NCI-H1048 (cell line): ENCODE measurements at places on chromosomes 1 and 21.

- no peak for DNase-seq
Observed at GRCh38 chr1:15186846-15187151, 33.3 kb downstream of the TMEM51 start.

DNA sequence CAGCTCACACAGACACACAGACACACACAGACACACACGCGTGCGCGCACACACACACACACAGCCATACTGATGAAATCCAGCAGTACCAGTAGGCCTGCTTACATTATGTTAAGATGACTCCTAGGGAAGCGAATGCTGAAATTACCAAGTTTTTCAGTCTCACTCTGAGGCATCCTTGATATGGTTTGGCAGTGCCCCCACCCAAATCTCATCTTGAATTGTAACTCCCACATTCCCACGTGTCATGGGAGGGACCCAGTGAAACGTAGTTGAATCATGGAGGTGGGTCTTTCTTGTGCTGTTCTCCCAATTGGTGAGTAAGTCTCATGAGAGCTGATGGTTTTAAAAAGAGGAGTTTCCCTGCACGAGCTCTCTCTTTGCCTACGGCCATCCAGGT, 64.1 kb downstream of the TIAM1 start:
- no peak for DNase-seq

- DNase-seq, result no peak
Observed at GRCh38 chr1:56459260-56459659, 120.1 kb downstream of the PLPP3 start.

DNA sequence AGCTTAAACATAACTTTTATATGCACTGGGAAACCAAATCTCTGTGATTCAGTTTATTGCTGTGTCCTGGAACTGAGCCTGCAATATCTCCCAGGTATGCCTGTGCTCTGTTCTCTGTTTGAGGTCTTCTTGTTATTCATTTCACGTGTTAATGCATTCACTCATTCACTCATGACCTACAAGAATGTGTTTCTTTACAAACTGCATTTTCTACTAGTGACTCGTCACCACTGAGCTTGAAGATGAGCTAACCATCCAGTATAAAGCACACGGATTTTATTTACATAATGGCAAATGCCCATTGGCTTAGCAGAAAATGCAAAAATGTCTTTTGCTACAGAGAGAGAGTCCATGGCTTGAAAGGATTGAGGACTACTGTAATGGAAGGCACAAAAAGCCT, 75.0 kb upstream of the DUSP10 start:
- no peak for DNase-seq

DNA sequence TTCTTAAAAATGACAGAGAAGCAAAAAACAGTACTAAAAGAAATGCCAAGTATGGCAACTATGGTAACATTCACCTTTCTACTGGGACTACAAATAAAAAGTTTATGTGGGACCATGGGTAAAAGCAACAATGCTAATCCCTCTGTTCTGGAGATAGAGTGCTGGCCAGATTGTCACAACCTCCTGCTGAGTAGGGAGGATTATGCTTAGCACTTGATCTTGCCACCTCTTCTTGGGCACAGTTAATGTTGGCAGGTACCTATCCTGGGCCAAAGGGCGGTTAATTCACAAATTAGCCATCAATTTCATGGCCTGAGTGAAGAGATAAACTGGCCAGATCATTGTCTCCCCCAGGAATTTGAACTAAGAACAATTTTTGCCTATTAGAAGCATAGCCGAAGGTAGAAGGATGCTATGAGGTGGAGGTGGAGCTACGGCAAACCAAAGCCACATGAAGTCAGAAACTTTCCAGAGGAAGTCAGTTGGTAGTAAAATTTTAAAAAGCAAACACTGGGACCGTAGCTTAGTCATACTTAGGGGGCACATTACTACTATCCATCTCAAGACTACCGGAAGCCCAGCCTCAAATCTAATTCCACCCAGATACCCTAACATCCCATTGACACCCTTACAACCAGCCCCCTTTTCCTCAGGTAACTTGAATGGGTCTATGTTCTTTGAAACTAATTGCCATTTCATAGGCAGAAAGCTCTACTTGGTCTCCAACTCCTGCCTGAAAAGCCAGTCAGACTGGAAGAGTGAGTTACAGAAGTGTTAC, 2.7 kb downstream of the SCYL3 start:
- peak; percentile 39 for DNase-seq

- no peak for DNase-seq
Observed at GRCh38 chr1:190578017-190578416, 100.4 kb upstream of the BRINP3 start.

- DNase-seq, result no peak
Observed at GRCh38 chr21:32951041-32951440, 74.7 kb upstream of the OLIG2 start.

GRCh38 chr1:168470901-168471431, 72.8 kb downstream of the XCL2 start:
- DNase-seq, result no peak

DNA sequence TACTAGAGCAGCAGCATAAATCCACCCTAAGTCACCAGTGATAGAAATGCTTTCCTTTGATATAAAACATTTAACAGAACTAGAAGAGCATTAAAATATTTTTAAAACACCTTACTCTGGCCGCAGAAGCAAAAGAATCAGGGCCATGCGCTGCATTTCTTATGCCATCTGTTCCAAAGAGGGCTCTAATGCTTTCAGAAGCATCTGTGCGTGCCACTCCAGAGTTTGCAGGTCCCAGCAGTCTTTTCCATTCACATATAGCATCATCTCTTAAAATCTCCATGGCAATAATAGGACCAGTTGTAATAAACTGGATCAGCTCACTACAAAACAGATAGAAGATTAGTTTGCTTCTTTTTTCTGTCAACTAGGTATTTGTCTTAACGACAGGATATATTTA, 69.2 kb downstream of the NME7 start:
- no peak for DNase-seq

GRCh38 chr1:1292851-1293250, 12.6 kb downstream of the SCNN1D start:
- no peak for DNase-seq

DNA sequence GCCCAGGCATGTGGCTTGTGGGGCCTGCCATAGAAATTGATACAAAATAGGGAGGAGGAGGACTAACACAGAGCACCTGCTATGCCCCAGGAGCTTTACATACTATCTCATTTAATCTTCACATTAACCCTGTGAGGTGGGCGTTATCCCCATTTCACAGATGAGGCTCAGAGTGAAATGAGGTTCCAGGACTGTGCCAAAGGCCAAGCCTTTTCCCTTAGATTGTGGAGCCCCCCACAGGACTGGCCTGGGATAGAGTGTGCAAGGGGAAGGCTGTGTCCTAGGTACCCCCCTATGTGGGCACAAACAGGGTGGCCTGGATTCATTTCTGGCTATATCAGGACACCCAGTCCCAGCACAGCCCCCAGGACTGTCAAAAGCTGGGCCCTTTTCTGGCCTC, 2.2 kb upstream of the DDOST start:
- no peak for DNase-seq

- DNase-seq, result no peak
Observed at GRCh38 chr1:79373481-79374125, 367.1 kb upstream of the ADGRL4 start.

- no peak for DNase-seq
Observed at GRCh38 chr1:223033658-223034057, 109.4 kb downstream of the TLR5 start.

DNA sequence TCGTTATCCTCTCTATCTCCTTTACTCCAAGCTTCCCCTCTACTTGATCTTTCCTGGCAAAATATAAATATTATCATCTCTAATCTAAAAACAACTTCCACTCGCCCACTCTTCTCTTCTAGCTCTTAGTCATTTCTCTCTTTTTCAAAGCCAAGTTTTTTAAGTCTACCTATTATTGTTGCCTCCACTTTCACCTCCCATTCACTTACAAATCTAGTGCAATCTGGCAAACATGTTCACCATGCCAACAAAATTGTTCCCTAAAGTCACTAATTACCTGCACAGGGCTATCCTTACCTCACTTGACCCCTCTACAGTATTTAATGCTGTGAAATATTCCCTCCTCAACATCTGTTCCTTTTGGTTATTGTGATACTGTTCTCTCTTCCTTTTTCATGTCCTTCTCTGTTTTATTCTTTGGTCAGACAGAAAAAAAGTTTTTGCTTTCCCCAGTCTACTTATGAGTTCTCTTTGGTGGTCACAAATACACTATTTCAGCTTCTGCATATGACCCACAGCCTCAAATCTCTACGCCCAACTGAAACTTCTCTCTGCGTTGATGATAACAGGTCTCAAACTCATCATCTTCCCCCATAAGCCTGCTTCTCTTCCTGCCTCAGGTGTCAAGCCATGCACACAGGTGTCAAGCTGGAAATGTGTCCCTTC, 31.9 kb upstream of the RAP1A start:
- DNase-seq, result no peak

DNA sequence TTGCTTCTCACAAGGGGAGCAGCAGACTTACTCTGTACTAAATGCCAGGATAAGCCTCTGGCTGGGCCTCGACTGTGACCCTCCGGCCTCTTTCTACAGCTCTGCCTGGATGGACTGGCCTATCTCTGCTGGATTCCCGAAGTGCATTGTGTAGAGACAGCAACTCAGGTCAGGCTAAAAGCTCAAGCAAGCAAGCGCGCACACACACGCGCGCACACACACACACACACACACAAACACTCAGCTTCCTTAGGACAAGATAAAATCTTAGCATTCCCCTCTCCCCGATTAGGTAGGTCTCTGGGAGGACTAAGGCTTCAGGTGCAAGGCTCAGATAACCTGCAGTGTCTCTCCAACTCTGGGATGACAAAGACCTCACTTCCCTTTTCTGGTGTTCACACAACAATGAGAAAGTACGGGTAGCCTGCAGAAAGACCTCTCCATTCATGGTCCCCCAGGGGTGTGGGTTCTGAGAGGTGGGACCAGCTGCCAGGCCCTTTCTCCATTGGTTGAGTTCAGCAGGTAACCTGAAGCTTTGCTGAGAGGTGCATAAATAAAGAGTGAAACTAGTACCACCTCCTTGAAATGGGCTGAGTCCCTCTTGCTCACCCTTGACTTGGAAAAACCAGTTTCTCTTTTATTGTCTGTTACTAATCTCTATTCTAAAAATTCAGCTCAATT, 155.1 kb upstream of the CAMK1G start:
- DNase-seq, result no peak

GRCh38 chr1:98388441-98388840, 273.1 kb upstream of the SNX7 start:
- DNase-seq, result no peak

DNA sequence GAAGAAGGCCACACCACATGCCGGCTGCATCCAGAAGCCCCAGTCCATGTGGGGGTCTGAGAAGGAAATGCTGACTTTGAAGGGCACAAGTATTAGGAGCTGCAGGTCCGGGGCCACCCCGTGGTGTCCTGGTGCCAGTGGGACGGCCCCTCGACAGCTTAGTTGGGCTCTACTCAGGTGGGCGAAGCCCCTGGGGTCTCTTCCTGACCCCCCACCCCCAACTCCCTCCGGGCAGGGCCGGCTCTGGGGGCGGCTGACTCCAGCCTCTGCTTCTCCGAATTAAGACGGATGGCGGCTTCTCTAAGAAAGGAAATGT, 62.1 kb upstream of the TTC34 start:
- no peak for DNase-seq

GRCh38 chr1:170537798-170538503, 6.0 kb downstream of the GORAB start:
- DNase-seq, result no peak

DNA sequence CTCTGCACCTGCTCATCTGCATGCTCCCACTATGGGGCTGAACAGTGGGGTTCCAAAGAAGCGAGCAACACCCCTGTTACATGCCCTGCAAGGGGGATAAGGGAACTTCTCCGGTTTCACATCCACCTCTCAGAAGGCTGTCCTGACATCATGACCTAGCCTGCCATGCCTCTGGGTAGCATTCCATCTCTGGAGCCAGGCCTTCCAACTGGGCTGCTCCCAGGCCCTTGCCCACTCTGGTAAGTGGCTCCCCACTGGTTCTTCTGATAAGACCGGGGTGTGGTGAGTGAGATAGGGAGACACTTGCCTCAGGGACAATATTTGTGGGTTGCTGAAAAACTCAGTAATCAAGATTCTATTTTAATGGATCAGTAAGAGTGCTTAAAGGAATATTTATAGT, 57.8 kb downstream of the KCNJ15 start:
- DNase-seq, result no peak

DNA sequence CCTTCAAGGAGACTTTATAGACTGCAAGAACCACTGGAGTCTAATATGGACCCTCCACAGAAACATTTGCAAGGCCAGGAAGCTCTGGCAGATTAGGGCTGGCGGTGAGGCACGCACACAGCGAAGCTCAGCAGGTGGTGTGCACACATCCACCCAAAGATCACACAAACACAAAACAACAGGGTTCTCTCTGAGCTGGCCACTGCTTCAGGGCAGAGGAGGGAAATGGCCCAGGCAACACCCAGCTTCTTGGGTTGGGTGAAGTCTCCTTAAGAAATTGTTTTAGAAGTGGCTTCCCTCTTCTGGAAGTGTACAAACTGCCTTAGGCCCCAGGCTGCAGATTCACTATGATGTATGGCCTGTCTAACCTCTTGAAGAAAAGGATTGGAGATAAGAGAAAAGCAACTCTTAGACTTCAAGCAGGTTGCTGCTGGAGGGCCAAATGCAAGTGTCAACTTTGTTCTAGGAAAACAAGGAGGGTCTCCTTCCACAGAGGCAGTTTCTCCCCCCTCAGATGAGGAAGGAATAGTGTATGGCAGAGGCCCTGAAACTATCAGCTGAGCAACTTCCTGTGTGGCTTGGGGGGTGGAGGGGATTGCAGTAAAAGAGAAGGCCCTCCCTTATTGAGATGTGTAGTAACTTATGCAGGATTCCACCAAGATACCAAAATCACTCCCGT, 2.0 kb downstream of the RCSD1 start:
- DNase-seq, result no peak

DNA sequence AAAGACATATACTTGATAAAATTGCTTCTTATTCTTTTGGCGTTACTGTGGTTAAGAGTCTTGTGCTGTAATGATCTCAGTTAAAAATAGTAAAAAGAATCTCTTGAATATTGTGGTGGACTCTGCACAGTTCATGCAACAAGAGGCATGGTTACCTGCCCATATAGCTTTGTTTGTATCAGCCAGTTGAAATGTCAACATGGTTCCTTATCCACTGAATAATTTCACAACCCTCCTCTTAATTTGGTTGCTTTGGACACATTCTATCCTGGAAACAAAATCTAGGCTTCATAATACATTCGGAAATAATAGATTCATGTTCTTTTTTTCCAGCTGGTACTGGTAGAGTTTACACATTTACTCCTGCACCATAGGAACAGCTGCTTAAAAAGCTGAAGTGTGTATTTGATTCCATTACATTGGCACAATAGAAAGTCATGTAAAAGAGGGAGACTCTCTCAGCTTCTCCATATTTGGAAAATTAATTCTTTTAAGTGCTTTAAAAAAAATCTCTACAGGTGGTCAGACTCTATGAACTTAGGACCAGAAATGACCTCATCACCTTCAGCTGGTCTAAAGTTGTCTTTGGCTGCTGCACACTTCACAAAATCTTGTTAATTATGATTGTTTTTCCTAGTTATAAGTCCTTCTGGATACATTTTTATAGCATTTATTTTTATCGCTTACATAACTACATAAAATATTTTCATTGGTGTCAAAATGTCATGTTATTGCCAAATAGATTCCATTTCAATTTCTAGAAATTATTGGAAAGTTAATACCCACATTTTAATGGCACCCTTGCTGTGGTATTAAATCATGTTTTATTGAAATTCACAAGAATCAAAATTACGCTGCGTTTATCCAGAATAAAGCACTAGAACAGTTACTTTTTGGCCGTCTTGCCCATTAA, 100.2 kb downstream of the LTN1 start:
- no peak for DNase-seq

- DNase-seq, result no peak
Observed at GRCh38 chr1:197736685-197737084, 38.6 kb downstream of the DENND1B start.

- DNase-seq, result no peak
Observed at GRCh38 chr1:89286549-89287180, 14.0 kb upstream of the GBP5 start.
